ENCODE measurements at places on chromosomes 1 and 21.

DNA sequence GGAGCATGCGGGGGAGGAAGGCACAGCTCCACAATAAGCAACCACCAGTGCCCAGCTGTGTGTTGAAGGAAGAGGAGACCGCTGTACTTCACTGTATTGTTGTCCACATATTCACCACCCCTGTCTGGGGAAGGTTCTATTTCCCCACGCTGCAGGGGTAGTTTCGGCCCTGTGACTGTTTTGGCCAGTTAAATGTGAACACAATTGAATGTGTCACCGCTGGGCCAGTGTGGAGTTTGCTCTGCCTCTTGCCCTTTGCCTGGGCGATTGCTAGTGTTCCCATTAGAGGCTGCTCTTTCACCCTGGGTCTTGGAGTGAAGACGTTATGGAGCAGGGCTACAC is 32.6 kb downstream of the UBE4B start:
- DNase-seq = no peak

DNA sequence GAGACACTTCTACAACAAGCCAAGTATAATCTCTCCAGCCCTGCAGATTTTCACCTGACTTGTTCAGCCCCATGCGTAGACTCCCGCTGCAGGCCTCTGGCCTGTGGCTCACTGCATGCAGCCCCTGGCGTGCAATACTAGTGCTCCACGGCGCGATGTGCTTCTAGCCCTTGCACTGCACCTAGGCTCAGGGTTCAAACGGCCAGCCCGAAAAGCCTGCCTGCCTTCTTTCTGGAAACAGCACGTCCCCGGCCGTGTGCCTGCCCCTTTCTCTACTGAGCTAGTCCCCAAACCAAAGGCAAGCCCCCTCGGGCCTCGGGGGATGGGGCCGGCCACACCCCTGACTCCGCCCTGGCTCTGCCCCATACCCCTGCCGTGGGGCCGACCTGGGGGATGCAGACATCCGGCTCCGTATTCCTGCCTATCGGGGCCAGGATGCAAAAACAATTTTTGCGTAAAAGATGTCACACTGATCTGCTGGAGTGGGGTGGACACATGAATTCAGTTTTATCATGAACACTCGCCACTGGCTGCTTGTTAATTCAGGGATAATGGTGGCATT is 26.3 kb upstream of the TRAPPC10 start:
- no peak for DNase-seq

- no peak for DNase-seq
These were observed 407.7 kb downstream of the PLPP3 start for GRCh38 chr1:56171670-56172069.

GRCh38 chr1:192477630-192478029 is 97.9 kb upstream of the RGS1 start:
- DNase-seq = no peak

DNA sequence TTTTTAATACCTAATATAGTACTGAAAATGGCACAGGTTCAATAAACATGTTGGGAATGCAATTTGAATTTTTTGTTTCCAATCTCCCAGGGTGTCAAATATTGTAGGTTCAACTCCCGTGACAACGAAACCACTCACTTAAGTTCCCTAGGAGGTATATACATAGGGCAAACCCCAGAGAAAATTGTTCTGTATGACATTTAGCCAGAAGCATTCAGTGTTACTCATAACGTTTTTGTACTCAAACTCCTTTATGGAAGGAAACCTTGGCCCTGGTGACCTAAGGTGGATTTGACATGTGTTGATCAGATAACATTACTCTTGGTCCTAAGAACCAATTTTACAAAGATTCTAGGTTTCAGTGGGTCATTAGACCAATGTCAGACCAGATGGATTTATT is 110.6 kb downstream of the USP25 start:
- DNase-seq = no peak

DNA sequence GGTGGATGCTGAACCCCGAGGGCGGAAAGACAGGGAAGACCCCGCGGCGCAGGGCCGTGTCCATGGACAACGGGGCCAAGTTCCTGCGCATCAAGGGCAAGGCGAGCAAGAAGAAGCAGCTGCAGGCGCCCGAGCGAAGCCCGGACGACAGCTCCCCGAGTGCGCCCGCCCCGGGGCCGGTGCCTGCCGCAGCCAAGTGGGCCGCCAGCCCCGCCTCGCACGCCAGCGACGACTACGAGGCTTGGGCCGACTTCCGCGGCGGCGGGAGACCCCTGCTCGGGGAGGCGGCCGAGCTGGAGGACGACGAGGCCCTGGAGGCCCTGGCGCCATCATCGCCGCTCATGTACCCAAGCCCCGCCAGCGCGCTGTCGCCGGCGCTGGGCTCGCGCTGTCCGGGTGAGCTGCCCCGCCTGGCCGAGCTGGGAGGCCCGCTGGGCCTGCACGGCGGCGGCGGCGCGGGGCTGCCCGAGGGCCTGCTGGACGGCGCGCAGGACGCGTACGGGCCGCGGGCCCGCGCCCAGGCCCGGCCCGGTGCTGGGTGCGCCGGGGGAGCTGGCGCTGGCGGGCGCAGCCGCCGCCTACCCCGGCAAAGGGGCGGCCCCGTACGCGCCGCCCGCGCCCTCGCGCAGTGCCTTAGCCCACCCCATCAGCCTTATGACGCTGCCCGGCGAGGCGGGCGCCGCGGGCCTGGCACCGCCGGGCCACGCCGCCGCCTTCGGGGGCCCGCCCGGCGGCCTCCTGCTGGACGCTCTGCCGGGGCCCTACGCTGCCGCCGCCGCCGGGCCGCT is 20.7 kb downstream of the FOXO6 start:
- DNase-seq = peak; percentile 58

DNA sequence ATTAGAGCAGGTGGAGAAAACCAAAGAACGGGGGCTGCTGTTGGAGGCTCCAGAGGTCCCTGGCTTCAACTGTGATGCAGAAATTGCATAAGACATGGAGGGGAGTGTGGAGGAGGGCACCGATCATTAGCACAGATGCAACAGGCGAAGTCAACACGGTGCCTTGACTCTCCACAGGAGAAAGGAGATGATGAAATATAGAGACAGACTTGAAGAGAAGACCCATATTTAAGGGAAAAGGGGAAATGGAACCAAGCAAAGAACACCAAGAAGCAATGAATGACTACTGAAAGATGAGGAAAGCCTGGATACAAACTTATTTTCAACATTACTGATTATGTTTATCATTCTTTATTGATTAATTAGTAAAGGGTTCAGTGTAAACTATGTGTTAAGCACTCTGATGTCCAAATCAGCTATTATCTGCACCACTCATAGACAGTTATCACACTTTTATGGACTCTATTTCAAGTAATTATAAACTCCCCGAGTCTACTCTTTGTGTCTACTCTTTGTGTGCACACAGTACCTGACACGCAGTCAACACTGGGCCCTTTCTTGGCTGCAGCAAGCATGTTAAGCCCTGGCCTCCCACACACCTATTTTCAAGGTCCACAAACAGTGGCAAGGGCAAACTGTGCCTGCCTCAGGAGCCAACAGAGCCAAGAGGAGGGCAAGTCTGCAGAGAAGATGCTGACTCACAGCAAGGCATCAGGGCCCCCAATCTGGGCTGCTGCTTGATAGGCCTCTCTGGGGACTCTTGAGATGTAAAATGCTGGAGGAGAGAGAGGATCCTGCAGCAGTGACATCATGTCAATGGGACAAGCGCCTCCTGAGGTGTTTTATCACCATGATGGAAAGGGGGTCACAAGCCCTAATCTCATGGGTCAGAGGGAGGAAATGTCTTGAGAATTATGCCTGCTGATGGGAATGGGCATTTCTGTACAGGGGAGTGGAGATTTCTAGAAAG is 17.6 kb downstream of the PCNX2 start:
- no peak for DNase-seq

- no peak for DNase-seq
These were observed 109.6 kb upstream of the BMP8A start for GRCh38 chr1:39381839-39382238.

GRCh38 chr1:9263984-9264872 is 28.5 kb upstream of the SPSB1 start:
- no peak for DNase-seq

- no peak for DNase-seq
These were observed at the start of gene B3GALT5 for GRCh38 chr21:39612233-39613040. TSS of gene B3GALT5 (plus strand) at chr21:39612940. CDS start at chr21:39660560, 47,620 bp downstream.

DNA sequence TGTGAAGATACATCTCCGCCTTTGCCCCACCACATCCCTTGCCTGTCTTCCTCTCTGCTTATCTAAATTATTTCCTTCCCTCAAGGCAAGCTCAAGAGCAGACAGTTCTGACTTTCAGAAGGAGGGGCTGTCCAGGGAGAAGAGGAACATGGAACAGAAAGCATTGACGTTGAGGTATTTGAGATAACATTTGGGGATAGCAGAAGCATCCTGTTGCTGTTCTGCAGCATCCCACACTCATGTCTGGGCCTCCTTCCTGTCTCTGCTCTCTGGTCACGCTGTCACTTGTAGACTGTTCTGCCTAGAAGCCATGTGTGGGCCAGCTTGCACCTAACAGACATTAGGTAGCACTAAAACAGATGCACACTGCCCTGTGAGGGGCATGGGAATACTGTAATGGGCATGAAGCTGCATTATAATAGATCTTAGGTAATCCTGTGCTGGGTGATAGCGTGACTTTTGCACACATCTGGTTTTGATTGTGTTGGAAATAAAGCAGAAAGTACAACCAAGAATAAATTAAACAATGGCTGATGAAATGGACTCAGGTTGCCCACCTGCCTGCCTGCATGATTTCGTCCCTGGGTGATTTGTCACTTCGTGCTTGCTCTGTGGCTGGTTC is 660 bp upstream of the RD3 start:
- no peak for DNase-seq

DNA sequence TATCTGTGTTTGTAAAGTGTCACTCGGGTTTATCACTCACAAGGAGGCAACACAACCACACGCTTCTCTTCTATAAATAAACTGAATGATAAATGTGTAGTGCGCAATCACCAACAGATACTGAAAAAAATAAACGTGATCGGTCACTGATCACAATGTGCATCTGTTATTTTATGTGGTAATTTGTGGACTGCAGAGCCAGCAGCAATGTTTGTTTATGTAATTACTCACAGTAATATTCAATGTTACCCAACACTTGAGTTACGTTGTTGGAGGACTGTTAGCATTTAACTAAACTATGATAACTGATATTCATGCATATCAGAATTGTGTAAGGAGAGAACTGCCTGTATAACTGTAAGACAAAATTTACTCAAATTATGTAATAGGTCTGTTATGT is 129.6 kb downstream of the USH2A start:
- no peak for DNase-seq

DNA sequence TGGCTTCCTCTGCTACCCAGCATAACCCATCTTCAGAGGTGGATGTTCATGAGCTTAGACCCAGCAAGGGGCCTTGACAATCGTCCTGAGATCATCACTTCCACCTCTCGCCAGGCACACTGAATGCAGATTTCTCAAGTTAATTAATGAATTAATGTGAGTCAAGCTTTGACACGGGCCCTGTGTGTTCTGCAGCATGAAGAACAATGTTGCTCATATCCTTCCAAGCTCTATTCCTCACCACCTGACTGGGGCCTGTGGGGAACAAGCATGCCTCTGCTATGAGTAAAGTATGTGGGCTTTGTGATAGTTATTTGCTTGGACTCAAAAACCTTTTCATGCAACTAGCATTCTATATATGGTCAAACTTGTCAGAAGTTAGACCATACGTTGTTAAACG is 122.0 kb downstream of the SEC16B start:
- DNase-seq = no peak
